ENCODE measurements at places on chromosomes 4 and X.

GRCh38 chr4:185683222-185683621 is 128.8 kb downstream of the SORBS2 start:
- no peak for DNase-seq

GRCh38 chr4:67883458-67883857 is 344 bp downstream of the TMPRSS11D start:
- DNase-seq = no peak

DNA sequence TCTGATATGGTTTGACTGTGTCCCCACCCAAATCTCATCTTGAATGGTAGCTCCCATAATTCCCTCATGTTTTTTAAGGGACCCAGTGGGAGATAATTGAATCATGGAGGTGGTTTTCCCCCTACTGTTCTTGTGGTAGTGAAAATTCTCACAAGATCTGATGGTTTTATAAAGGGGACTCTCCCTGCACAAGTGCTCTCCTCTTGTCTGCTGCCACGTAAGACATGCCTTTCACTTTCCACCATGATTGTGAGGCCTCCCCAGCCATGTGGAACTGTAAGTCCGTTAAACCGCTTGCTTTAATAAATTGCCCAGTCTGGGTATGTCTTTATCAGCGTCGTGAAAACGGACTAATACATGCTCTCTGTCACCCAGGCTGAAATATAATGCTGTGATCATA is 200.9 kb upstream of the SLIT2 start:
- DNase-seq = no peak

DNA sequence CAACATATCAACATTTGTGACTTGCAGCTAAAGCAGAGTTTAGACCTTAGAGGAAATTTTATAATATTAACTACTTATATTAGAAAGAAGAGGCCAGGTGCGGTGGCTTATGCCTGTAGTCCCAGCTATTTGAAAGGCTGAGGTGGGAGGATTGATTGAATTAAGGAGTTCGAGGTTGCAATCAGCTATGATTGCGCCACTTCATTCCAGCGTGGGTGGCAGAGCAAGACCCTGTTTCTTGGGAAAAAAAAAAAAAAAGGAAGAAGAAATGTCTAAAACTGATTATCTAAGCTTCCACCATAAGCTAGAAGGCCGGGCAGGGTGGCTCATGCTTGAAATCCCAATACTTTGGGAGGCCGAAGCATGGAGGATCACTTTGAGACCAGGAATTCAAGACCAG is 42.0 kb upstream of the USP9X start:
- no peak for DNase-seq

- no peak for DNase-seq
Measured at GRCh38 chr4:35757836-35758235, 486.5 kb downstream of the ARAP2 start.

DNA sequence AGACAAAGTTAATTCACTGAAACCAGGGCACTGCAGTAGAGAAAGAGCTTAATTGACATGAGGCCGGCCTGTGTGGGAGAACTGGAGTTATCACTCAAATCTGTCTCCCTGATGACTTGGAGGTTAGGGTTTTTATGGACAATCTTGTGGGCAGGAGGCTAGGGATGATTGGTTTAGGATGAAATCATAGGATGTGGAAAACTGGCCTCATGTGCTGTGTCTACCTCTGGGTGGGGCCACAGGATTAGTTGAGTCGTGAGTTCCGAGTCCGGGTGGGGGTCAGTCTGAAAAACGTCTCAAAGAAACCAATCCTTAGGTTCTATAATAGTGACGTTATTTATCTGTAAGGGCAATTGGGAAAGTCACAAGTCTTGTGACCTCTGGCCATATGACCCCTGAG is 68.1 kb downstream of the UCHL1 start:
- DNase-seq = no peak

DNA sequence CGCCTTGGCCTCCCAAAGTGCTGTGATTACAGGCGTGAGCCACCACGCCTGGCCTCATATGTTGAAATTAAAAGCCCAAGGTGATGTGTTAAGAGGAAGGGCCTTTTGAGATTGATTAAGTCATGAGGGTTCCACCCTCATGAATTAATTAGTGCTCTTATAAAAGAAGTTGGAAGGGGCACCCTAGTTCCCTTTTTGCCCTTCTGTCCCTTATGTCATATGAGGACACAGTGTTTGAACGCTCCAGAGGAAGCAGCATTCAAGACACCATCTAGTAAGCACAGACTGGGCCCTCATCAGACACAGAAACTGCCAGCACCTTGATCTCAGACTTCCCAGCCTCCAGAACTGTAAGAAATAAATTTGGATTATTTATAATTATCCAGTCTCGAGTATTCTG is 5.1 kb upstream of the APLN start:
- DNase-seq = no peak

All from SK-N-MC (cell line).